ENCODE measurements at places on chromosomes 3 and 15.

DNA sequence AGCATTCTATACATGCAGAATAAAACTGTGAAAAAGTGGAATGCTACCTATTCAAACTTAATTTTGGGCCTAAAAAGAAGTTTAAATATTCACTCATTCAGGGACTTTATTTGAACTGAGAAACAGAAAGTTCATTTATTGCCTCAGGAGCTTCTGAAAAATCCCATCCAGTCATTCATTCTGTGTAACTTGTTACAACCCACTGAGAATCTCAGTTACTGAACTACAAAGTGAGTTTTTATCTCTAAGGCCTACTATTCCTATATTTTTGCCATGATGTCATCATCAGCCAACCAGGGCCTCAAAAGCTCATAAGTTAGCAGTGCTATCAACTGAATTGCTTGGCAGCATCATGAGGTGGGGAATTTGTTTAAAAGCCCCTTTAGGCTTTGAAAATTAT is 98.0 kb upstream of the BOC start:
- DNase-seq: no peak

GRCh38 chr3:183814240-183814639 is 11.1 kb downstream of the MAP6D1 start:
- no peak for DNase-seq

DNA sequence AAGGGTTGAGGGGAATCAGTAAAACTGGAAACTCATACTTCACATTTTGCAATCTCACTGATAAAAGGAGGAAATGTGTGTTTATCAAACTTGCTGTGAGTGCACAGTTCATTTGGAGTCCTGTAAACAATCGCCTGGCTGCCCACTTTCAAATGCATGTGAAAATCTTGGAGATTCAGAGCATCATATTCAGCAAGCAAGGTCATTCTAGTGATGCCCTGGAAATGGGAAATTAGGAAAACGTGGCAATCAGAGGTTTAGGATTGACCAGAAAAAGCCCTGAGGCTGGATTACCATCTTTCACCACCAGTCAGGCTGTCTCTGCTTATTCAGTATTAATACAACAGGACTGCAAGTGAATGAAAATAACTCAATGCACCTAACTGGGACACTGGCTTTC is 23.9 kb downstream of the DPH6 start:
- no peak for DNase-seq

- no peak for DNase-seq
These were observed 365.2 kb upstream of the AGTR1 start for GRCh38 chr3:148332509-148332908.

GRCh38 chr3:121545049-121545573 is 677 bp downstream of the POLQ start:
- peak; percentile 8 for DNase-seq

- no peak for DNase-seq
These were observed 201.1 kb downstream of the MAGI1 start for GRCh38 chr3:65837604-65838003.

DNA sequence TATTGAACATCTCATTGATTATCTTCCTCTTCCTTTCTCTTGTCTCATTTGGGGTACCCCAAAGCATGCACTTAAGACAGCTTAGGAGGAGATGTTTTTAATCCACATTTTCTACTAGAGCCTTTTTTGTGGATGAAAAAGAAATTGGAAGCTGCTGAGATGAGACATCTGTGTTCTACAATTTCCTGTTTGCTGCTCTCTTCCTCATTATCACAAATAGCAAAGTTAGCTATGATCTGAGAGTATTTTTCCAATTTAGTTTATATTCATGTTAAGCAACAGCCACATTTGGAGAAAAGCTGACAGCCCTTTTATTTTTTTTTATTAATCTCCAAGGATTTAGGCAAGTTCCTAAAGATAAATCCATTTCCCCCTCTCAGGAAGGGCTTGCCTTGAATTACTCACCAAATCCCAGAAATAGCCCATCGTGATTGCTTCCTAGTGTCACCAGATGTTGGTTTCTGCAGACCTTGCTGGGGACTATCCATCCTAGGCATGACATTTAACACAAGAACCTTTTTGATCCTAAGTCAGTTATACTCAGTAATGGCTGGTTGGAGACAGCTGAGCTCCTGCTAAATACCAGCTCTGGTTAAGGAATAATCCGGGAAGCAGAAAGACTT is 70.8 kb upstream of the FILIP1L start:
- peak; percentile 4 for DNase-seq

DNA sequence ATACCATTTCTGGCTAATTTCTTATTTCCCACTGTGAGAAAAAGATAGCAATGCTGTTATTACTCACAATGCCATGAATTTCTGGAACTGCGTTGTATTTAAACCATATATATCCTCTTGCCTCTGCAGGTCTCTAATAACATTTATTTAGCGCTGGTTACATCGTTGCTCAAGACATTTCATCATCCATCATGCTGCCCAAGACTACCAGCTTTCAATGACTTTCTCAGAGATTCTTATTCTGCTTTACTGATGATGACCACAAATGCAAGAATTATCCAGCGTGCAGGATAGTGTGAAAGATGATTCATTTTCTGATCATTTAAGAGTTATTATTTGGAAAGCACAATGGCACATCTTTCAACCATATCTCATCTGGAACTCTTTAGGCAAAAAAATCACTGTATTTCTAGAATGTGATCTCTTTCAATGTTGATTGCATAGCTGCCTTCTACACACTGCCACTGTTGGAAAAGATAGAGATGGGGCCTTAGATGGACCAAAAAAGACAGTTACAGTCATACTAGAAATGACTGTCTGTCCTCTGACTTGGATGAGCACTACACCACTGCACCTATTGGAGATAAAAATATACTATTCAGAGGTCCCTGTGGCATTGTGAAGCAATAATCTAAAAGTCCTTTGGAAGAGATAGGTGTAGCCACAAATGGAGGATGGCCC is 716.1 kb downstream of the NSUN3 start:
- no peak for DNase-seq

GRCh38 chr3:112002096-112002971 is 3.6 kb downstream of the TAGLN3 start:
- no peak for DNase-seq

- DNase-seq: no peak
These were observed 205.6 kb downstream of the FEZF2 start for GRCh38 chr3:62167566-62168262.

DNA sequence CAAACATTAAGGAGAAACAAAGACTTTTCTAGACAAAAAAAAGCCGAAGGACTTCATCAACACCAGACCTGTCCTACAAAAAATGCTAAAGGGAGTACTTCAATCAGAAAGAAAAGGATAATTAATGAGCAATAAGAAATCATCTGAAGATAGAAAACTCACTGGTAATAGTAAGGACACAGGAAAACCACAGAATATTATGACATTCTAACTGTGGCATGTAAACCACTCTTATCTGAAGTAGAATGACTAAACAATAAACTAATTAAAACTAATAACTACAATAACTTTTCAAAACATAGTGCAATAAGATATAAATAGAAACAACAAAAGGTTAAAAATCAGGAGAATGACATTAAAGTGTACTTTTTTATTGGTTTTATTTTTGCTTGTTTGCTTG is 584.5 kb upstream of the CCDC54 start:
- DNase-seq: no peak

DNA sequence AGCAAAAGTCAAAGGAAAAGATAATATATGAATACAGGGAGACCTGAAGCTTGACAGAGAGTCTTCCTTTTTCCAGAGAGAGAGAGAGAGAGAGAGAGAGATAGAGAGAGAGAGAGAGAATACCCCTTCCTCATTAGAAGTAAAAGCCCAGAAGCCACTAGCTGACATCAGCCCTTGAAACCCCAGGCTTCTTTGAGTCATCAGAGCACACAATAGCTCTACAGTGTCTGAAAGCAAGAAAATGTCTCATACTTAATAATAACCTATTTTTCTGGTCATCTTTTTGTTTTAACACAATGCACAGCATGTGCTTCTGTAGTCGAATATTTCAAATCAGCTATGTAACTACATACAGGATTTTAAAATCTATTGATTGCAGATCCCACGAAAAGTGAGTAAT is 109.2 kb upstream of the NANOGP8 start:
- DNase-seq: no peak

GRCh38 chr3:151750678-151751077 is 17.0 kb downstream of the AADACL2 start:
- no peak for DNase-seq

DNA sequence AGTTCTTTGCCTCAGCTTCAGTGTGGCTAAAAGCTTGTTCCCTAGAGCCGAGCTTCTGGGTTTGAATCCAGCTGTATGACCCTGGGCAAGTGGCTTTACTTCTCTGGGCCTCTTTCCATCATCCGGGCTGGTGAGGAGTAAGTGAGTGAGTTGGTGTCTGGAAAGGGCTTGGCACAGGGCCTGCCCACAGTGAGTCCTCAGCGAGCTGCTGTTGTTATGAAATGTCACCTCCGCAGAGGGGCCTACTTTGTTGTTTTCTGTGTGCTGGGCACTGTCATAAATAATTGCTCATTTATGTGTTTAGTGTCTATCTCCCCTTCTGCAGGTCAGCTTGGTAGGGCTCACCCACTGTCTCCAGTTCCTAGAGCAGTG is 31.7 kb downstream of the SLC6A6 start:
- peak; percentile 77 for DNase-seq

GRCh38 chr3:180283251-180283650 is 246.5 kb upstream of the PEX5L start:
- no peak for DNase-seq

GRCh38 chr3:143612541-143612940 is 235.7 kb downstream of the SLC9A9 start:
- no peak for DNase-seq

GRCh38 chr3:127710155-127710941 is 37.6 kb downstream of the ABTB1 start:
- DNase-seq: no peak

GRCh38 chr3:14244521-14245247 is 66.1 kb downstream of the LSM3 start:
- DNase-seq: no peak

- no peak for DNase-seq
These were observed 16.9 kb downstream of the ACAA1 start for GRCh38 chr3:38119821-38120692.

GRCh38 chr15:77985031-77985930 is 92.2 kb downstream of the TBC1D2B start:
- no peak for DNase-seq

- no peak for DNase-seq
These were observed 82.6 kb downstream of the NR1I2 start for GRCh38 chr3:119864476-119864875.

- no peak for DNase-seq
These were observed 51.8 kb upstream of the PLXNA1 start for GRCh38 chr3:126930936-126931600.

GRCh38 chr3:89107461-89108290 is at the start of gene EPHA3:
Gene EPHA3, plus strand, starts transcription at chr3:89107621. Its CDS starts 128 bp downstream, at chr3:89107749.
- DNase-seq: peak; percentile 35

Data from suppressor macrophage treated with lipopolysaccharide for 4 hours (primary cell).